ENCODE measurements at places on chromosomes 5 and 9. TPM values are rescaled to one million over a fixed set of nuclear protein-coding genes. Genes with fewer than 3 reads are reported as not detected.

INSL4 gene
- total RNA-seq = not detected

PCDHGB2 gene
- 0.07 TPM for total RNA-seq

PSMB7 gene
- total RNA-seq = 164 TPM

LYSMD3 gene
- total RNA-seq = 12.5 TPM

SPINK14 gene
- not detected for total RNA-seq

IL31RA gene
- not detected for total RNA-seq

ARID3C gene
- 0.76 TPM for total RNA-seq

DIRAS2 gene
- total RNA-seq = not detected

TRIO gene
- 11.3 TPM for total RNA-seq

NOTCH1 gene
- 70.0 TPM for total RNA-seq
